ENCODE measurements at places on chromosomes 4 and X.

GRCh38 chr4:11496351-11496829 lies 67.7 kb upstream of the HS3ST1 start:
- no peak for DNase-seq

DNA sequence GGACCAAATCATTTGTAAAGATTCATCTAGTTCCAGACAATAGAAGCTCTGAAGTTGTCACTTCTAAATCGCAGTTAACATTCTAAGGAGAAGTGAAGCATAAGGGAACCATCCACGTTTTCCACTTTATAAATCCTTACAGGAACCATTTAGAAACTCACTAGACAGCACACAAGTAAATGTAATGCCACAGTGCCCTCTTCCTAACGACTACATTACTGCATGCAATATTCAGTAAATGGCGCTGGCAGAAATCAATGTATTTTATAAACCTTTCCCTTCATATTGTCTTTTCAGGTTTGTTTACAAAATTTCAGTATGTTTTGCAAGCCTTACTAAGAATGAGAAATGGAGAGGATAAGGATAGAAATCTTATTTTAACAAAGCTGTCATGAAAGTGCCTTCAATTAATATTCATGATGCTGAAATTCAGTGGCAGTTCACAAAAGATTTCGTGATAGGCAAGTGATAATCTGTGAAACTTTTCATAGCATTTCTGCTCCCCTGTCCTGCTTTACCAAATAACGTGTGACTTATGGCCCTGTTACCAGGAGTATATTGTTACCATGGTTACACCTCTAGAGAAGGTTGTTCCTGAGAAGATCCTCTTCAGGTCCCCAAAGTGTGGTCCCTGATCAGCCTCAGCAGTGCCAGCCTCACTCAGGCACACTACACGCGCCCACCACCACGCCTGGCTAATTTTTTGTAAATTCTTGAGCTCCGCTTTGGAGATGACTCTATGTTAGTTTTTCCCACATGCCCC lies 54.2 kb downstream of the TMA16 start:
- DNase-seq, result no peak

DNA sequence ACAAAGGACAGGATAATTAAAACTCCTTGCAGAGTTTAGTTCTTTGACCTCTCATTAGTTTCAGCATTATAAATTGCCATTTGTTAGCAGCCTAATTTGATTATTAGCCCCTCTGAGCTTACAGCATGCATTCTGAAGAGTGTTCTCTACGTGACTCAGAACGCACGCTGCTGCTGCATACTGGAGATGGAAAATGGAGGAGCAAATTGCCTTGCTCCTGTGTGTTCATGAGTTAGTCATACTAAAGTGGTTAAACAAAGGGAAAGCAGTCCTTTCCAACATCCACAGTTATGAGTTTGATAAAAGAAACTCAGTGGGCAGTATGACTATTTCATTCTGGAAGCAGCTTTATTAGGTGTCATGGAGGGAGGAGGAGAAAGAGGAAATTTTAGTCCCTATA lies 922.5 kb downstream of the RPA4 start:
- no peak for DNase-seq

GRCh38 chrX:124332481-124333424 lies at the start of gene TEX13D:
Gene TEX13D, plus strand, starts transcription at chrX:124332660. Its CDS starts 258 bp downstream, at chrX:124332918.
- no peak for DNase-seq

GRCh38 chr4:85807247-85807950 lies 332.4 kb downstream of the ARHGAP24 start:
- no peak for DNase-seq

GRCh38 chr4:80610199-80610598 lies 274.7 kb downstream of the CFAP299 start:
- DNase-seq, result no peak

- DNase-seq, result no peak
Observed at GRCh38 chrX:39900777-39901170, 197.0 kb downstream of the BCOR start.

DNA sequence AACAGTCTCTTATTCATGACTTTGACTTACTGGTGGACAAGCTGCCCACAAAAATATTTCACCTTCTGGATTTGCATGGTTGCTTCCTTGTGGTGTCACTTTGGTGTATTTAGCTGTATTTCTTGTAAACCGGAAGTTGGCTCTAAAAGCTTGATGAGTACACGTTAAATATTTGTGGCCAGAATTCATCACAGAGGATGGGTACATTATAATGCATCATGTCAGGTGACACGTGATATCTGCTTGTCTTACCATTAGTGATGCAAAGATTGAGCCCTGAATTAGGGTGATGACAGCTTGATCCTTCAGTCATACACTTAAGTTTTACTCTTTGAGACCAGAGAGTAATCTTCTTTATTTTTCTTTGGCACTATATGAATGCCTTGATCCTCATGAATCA lies 188.3 kb upstream of the RPS6KA3 start:
- no peak for DNase-seq

DNA sequence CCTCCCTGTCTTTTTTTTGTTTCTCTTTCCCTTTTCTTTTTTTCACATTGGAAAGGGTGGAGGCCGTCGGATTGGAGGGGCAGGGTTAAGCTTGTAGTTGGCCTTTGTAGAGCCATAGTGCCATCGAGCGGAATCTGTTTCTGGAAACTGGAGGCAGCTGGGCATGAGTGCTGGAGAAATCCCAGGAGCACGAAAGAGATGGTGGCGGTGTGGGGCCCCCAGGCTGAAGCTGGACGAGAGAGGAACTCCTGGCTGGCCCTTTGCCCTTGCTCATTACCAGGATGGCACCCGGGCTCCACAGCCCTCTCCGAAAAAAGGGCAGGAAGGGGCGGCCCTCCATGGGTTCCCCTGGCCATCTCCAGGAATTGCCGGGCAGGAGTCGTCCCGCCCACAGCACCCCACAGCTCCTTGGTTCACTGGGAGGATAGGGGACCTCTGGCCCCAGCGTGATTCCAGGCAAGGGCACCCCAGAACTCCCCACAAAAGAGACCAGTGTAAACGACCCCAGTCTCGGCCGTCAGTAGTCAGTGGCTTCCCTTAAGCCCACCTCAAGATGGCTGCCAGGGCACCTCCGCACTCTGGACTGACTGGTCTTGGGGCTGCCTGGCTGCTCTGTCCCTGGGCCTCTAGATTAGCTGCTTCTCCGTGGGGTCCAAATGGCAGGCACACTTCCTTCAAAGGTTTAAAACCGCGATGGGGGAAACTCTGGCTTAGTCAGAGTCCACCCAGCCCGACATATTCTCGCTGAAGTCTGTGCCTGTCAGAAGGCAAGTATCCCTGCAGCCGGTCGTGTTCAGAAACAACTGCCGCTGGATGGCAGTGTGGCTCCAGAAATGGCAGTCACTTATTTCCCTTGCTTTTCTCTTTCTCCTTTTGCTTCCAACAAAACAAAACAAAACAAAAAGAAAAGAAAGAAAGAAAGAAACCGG lies 74.1 kb downstream of the NBDY start:
- no peak for DNase-seq

DNA sequence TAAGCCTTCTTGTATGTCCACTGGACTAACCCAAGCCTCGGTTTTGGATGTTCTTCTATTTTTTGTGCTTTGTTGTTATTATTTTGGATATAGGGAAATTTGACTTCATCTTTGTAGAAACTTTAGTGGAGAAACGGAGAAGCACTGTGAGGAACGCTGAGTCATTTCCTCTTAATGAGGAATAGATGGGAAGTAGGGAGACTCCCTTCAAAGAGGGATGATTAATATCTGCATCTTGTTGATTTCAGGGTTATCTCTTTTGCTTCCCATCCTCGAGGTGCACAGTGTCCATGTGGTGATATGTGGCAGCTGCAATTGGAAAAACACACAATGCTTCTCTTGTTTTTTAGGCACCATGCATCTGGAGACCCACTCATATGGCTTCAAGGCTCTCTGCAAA lies 1147.9 kb downstream of the NLGN4X start:
- DNase-seq, result no peak

- no peak for DNase-seq
Observed at GRCh38 chr4:150211016-150211415, 132.8 kb downstream of the DCLK2 start.

- DNase-seq, result no peak
Observed at GRCh38 chr4:40292313-40292759, 42.8 kb upstream of the CHRNA9 start.

- no peak for DNase-seq
Observed at GRCh38 chrX:7586126-7586525, 256.8 kb upstream of the VCX start.

DNA sequence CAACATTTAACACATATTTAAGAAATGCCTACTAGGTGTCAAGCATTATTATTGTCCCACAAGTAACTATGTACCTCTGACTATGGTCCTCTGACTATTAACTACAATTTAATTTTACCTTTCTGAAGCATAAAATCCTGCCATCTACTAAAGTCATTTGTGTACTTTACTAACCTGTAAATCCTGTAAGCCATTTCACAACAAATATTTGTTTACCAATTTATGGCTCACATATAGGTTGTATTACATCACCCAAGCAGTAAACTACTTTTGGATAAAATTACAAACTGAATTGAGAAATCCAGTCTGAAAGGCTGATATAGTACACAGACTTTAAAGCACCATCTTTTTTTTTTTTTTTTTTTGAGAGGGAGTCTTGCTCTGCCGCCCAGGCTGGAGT lies 43.8 kb downstream of the CNGA1 start:
- no peak for DNase-seq

- no peak for DNase-seq
Observed at GRCh38 chr4:132504438-132504837, 644.7 kb upstream of the PCDH10 start.

DNA sequence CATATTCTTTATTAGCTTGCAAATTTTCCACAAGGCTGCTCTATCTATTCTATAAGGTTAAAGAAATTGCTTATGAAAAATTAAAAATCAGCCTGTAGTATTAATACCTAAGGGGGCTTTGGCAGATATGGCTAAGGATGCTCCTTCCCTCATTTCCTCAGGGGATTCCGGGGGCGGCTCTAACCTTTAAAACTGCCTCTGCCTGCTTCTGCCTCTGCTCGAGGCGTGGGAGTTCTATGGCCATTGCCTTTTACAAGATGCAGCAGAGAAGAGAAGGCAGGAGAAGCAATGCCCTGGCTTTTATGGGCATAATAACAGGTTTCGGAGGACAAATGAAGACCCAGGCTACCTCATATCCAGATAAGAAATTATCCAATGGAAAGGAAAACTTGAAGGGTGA lies 8.6 kb upstream of the CDKN2AIP start:
- no peak for DNase-seq

- DNase-seq, result no peak
Observed at GRCh38 chrX:70219938-70220764, 14.3 kb upstream of the AWAT1 start.

DNA sequence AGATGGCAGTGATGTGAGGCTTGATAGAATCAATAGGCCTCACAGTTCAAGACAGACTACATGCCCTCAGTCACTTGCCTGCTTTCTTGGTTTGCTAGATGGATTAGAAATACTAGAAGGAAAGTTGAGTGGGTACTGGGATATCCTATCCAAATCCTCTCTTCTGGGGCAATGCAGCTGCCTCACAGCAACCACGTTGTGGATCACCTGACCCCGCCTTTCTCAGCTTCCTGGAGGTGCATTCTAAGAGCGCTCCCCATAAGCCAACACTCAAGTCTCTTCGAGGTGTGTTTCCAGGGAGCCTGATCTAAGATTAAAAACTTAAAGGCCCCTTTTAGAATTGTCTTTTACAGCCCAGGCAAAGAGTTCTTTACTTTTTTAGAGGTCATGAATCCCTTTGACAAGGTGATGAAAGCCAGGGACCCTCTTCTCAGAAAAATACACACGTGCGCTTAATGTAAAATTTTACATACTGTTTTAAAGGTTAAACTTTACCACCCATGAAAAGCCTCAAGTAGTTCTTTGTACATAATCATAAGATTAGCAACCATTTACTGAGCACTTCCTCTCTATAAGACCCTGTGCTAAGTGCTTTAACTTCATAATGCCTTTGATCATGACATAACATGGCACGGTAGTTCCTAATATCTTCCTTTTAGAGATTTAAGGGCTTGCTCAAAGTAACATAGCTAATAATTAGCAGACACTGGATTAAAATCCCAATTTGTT lies 840 bp upstream of the RPL34 start:
- DNase-seq, result no peak

DNA sequence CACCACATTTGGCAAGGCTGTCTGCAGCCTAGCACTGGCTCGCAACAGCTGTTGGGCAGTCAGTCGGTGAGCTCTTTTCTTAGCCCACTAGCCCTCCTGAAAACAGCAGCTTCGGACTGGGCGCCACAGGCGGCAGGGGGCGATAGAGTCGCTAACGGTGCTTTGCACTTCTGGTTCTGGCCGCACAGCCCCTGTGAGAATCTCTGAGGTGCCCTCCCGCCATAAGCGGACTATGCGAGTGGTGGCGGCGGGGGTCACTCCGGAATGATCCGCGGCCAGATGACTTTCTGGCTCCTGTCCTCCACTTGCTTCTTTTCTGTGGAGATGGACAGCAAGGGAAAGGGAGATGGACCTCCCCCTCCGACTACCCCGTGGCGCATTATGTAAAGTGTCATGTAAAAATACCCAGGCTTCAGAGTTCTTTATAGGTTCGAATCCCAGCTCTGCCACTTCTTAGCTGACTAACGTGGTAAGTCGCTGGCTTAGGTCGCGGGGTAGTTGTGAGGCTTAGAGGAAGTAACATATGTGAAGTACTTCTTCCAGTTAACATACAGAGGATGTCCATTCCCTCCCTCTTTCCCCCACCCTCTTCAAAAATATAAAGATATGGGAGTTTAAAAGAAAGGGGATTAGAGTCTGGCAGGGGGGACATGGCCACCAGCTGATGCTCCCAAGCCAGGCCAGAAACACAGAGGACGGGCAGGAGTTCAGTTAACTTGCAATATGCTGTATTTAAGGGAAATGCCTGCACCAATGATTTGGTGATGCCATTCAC lies 11.0 kb downstream of the ARHGAP36 start:
- DNase-seq, result peak; percentile 11

- DNase-seq, result no peak
Observed at GRCh38 chr4:70997036-70997435, 3.6 kb downstream of the DCK start.

GRCh38 chrX:23797371-23798128 lies 14.6 kb downstream of the SAT1 start:
- no peak for DNase-seq

- DNase-seq, result no peak
Observed at GRCh38 chrX:54540289-54540688, 10.3 kb downstream of the GNL3L start.

DNA sequence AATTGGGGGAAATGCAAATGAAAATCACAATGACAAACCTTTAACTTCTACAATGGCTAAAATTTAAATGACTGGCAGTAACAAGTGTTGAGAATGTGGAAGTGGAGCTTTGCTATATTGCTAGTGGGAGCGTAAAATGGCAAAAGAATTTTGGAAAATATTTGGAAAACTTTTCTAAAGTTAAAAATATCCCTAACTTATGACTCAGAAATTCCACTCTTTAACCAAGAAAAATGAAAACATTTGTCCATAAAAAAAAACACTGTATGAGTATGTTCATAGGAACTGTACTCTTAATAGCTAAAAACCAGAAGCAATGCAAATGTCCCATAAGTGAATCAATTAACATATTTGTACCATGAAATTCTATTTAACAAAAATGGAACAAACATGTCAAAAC lies 3.6 kb downstream of the TBCK start:
- no peak for DNase-seq

DNA sequence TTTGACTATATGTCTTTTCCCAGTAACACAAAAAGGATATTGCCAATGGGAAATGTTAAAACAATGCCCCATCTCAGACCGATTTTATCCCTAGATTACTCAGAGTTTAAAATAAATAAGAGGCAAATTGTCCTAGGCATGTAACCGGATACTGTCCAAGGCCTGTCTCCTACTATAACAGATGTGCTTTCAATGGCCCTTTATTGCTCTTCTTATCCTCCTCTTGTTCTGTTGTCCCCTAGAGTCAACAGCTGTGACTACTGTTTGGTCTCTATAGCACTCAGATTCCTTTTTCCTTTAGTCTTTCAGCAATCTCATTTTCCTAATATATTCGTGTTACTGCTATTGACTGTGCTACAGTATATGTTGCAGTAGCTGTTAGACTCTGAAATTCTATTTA lies 66.8 kb upstream of the PLS3 start:
- peak; percentile 13 for DNase-seq

Data from NCI-H1930 (cell line).